Activated T-cell treated with anti-CD3 and anti-CD28 coated beads, Interleukin-2, amount 50 U/mL, for 72 hours (primary cell): ENCODE measurements at places on chromosomes 2 and 18. TPM values are rescaled to one million over a fixed set of nuclear protein-coding genes. Genes with fewer than 3 reads are reported as not detected.

Gene SH3RF3
- 1.0 TPM for total RNA-seq

GRCh38 chr2:108889907-108890306 is 99.1 kb downstream of the EDAR start:
- DNase-seq, result no peak

DNA sequence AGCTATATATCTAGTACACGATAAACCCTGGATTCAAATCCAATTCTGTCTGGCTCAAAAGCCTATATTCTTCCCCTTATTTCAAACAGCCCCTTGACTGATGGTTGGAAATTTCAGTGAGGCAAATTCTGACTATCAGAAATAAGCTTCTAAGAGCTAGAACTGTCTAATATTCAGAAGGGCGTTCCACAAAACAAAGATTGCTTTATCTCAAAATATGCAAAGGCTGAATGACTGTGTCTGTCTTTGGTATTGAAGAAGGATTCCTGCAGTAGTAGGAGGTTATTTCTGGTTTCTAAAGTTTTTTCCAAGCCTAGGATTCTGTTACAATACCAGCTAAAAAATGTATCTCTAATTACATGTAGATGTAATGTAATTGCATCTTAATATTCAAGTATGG is 31.1 kb downstream of the DRC1 start:
- no peak for DNase-seq

DNA sequence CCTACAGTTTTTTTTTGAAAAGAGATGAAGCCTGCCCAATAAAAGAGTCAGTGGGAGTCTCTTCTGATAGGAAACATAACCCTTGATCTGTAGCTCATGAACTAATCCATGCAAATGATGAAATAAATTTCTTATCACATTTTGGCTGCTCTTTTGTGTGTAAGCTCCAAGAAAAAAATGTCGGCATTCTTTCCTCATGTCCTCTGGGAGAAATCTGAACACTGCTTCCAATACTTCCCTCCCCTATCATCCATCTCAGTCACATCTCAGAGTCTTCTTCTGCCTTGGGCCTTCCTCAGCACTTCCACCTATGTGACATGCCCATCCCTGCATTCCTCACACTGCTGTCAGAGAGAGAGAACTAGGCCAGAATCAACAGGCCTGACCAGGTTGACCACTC is 395.7 kb upstream of the ST6GAL2 start:
- DNase-seq, result no peak

Gene EMILIN1
- 1.0 TPM for total RNA-seq

GRCh38 chr2:20488782-20489181 is 41.9 kb downstream of the RHOB start:
- DNase-seq, result no peak

DNA sequence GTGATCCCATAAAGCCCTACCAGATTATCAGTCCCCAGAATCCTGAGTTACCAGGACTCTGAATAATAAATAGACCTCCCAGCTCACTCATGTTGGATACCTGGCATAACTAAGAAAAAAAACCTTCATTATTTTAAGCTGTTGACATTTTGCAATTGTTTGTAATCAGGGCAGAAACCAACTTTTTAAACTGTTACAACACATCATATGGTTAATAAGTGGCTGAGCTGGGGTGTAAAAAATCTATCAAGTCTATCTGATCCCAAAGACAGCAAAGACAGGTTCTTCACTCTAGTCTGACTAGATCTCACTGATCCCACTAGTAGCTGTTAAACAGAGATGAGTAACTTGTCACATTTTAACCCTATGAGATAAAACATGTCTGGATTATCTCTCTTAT is 370.3 kb downstream of the RIT2 start:
- no peak for DNase-seq

DNA sequence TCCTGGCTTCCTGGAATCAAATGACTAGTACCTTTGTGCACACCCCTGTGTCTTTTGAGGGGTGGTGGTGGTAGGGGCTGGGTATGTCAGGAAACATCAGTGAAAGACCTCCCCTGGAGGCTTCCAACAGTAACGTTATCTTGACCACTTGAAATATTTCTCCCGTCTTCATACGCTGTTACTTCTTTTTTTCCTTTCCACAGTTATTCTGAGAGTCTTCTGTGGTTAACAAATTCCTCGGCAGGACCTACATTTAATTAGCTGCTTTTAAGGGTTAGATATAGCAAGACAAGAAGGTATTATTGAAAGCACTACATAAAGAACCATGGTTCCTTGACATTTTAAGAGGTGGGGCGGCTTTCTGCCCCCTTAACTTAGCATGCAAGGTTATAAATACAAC is 34.6 kb downstream of the UGP2 start:
- no peak for DNase-seq

- DNase-seq, result no peak
Measured at GRCh38 chr2:112727276-112728028, 6.6 kb downstream of the NT5DC4 start.

- DNase-seq, result no peak
Measured at GRCh38 chr18:59990121-59990823, 90.5 kb downstream of the PMAIP1 start.

GRCh38 chr2:205759257-205759656 is 77.0 kb downstream of the NRP2 start:
- no peak for DNase-seq

Gene RNF152
- 0.12 TPM for total RNA-seq

DNA sequence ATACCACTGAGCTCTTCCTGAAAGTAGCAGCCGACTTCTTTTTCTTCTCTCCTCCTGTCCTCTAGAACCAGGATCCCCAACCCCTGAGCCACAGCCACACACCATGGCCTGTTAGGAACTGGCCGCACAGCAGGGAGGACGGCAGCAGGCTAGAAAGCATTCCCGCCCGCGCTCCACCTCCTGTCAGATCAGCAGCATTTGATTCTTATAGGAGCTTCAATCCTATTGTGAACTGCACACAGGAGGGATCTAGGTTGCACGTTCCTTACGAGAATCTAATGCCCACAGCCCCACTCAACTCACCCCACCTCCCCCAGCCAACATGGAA is 179.1 kb upstream of the SH3BP4 start:
- DNase-seq, result no peak

DNA sequence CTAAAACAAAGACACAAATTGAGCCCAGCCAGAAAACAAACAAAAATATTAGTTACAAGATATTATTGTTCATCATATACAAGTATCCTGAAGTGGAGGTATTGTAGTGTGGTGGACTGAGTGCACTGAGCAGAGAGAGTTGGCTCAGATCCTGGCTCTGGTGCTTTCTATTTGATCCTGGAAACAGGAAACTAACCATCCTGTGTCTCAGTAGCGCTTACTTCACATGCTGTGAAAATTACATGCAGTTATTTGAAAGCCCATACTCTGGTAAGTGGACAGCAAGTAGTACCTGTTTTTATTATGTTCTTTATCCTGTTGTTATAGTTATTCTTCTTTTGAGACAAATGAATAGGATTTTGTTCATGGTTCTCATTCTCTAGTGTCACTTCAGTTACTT is 84.3 kb upstream of the CRIM1 start:
- no peak for DNase-seq

Gene AKAIN1
- total RNA-seq, result not detected

Gene RFX8
- 1.4 TPM for total RNA-seq

DNA sequence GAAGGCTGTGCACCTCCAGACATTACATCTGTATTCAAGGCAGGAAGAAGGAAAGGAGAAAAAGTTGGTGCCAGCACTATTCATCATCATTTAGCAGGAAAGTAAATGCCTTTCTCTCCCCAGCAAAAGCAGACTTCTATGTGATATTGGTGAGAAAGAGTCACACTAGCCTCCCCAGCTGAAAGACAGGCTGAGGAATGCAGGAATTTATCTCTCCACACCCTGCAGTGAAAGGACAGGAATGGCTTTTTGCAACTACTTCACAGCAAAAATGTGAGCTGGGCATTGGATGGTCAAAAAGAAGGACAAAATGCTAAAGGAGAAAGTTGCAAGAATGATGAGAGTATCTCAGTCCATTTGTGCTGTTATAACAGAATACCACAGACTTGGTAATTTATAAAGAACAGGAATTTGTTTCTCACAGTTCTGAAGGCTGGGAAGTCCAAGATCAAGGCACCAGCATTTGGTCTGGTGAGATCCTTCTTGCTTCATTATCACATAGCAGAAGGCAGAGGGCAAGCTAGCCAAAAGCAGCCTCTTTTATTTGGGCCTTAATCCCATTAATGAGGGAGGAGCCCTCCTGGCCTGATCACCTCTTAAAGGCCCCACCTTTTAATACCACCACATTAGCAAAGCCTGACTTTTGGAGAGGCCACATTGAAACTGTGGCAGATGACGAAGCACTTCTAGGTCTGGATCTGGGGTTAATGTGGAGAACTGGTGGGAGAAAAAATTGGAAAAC is 388.1 kb upstream of the SLC14A2 start:
- DNase-seq, result no peak

Gene SRD5A2
- not detected for total RNA-seq

GRCh38 chr2:134073023-134073422 is 180.8 kb upstream of the MGAT5 start:
- DNase-seq, result no peak

- DNase-seq, result no peak
Measured at GRCh38 chr18:59910967-59911366, 11.2 kb downstream of the PMAIP1 start.

DNA sequence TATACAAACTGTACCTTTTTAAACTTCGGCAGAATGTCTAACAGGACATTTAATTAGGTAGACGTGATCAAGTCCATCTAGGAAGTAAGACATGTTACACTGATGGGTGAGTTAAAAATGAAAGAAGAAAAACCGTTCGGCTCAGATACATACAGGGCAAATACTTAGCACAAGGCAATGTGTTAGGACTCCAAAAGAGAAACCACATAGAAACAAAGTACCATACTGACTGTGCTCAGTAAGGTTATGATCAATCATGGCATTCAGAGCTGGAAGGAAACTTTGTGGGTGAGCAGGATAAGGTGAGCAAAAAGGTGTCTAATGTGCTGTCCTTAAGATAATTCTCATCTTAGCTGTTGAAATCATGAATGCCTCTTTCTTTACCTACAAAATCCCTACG is 211.9 kb downstream of the STK39 start:
- peak; percentile 19 for DNase-seq

Gene SLC14A1
- 6.0 TPM for total RNA-seq

- DNase-seq, result no peak
Measured at GRCh38 chr2:66443979-66444861, 9.3 kb downstream of the MEIS1 start.

Gene RAD51AP2
- total RNA-seq, result not detected

Gene RTP5
- 0.12 TPM for total RNA-seq
